ENCODE measurements at places on chromosomes 3 and 15. TPM values are rescaled to one million over a fixed set of nuclear protein-coding genes. Genes with fewer than 3 reads are reported as not detected.

DNA sequence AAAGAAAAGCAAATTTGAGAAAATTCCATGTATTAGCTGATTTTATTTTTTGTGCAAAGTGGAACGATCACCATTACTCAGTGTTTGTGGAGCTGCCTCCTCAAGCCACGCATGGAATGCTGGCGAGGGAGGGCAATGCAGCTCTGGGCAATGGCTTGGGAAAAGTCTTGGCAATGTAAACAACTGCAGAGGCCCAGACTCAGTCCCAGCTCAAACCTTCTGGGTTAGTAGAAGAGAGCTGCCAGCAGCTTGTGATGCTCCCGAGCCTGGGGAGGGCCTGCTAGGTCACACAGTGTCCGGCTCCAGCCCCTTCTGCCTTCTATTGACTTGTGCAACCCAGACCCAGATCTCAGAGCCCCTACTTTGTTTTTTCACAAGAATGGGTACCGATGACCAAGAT, 4.3 kb downstream of the EPHB1 start:
- H3K36me3 ChIP-seq = no peaks in the 10 kb centered on the region
- H3K4me1 ChIP-seq = peaks cover 17% of the 10 kb centered on the region
- no peaks in the 10 kb centered on the region for H3K27me3 ChIP-seq
- no peak overlapping the region for H3K27ac ChIP-seq
- no peak overlapping the region for H3K4me3 ChIP-seq
- DNase-seq = no peak

Gene POPDC2
- 4.9 TPM for total RNA-seq

Gene CACNA2D2
- not detected for total RNA-seq

- H3K27ac ChIP-seq = no peak overlapping the region
- no peak overlapping the region for H3K4me3 ChIP-seq
- no peak for DNase-seq
- H3K27me3 ChIP-seq = no peaks in the 10 kb centered on the region
- H3K4me1 ChIP-seq = no peaks in the 10 kb centered on the region
- no peaks in the 10 kb centered on the region for H3K36me3 ChIP-seq
Observed at GRCh38 chr3:178712247-178712646, 176.0 kb downstream of the KCNMB2 start.

Gene SLC51A
- total RNA-seq = not detected

Gene PCSK6
- 10.3 TPM for total RNA-seq

Gene CMTM8
- 1.7 TPM for total RNA-seq

Gene P2RY1
- 30.7 TPM for total RNA-seq

Gene RCN2
- total RNA-seq = 108 TPM

- no peaks in the 10 kb centered on the region for H3K36me3 ChIP-seq
- no peak overlapping the region for H3K4me3 ChIP-seq
- no peak for DNase-seq
- H3K27ac ChIP-seq = no peak overlapping the region
- H3K27me3 ChIP-seq = no peaks in the 10 kb centered on the region
- no peaks in the 10 kb centered on the region for H3K4me1 ChIP-seq
Observed at GRCh38 chr3:111159391-111159790, 87.8 kb downstream of the NECTIN3 start.

Gene MCTP2
- total RNA-seq = 17.5 TPM

- no peaks in the 10 kb centered on the region for H3K27me3 ChIP-seq
- no peak overlapping the region for H3K4me3 ChIP-seq
- H3K4me1 ChIP-seq = no peaks in the 10 kb centered on the region
- DNase-seq = no peak
- no peak overlapping the region for H3K27ac ChIP-seq
- no peaks in the 10 kb centered on the region for H3K36me3 ChIP-seq
Observed at GRCh38 chr3:105322570-105323273, 44.0 kb upstream of the ALCAM start.

Gene ADIPOQ
- not detected for total RNA-seq

Gene FSIP1
- total RNA-seq = 2.1 TPM

Gene CPA3
- 7.3 TPM for total RNA-seq

Gene ABTB1
- 42.8 TPM for total RNA-seq

Gene LTF
- 3.5 TPM for total RNA-seq

Gene SNURF
- 23.2 TPM for total RNA-seq

Gene CHRD
- 15.9 TPM for total RNA-seq

- DNase-seq = peak; percentile 83
- no peak overlapping the region for H3K4me3 ChIP-seq
- H3K27ac ChIP-seq = peak overlapping the region; percentile 29
Observed at GRCh38 chr3:57100046-57100695, 39.7 kb downstream of the SPATA12 start.

DNA sequence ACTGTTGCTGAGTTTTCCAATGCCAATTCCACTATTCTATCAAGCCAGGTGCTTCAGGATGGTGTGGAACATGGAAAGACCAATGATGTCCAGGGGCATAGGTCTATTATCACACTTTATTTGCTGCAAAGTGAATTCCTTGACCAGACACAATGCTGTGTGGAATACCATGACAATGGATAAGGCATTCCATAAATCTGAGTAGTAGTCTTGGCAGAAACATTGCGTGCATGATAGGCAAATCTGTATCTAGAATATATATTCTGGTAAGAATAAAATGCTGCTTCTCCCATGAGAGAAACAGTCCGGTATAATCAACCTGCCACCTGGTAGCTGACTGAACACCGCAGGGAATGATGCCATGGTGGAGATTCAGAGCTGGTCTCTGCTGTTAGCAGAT, 70.0 kb upstream of the ALDH1A3 start:
- H3K4me3 ChIP-seq = no peak overlapping the region
- no peaks in the 10 kb centered on the region for H3K4me1 ChIP-seq
- no peaks in the 10 kb centered on the region for H3K36me3 ChIP-seq

DNA sequence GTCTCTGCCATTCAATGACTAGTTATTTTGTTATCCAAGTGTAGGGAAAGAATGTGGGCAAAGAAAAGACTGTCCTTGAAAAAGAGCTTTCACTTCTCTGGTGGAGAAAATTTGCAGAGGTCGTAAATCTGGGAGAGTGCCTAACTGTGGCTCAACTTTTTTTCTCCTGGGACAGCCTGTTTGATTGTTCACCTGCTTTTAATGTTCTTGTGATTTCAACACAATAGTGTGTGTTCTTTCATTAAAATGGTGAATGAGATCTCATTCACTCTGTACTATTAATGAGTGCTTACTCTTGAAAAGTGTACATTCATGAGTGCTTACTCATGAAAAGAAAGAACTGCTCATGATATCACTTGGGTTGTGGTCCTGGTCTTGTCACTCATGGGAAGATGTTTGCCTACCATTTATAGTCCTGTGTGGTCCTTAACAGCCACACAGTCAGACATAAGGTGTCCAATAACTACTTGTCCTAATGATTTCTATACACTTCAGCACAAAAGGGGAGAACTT, 567.3 kb downstream of the GRM7 start:
- H3K4me1 ChIP-seq = no peaks in the 10 kb centered on the region
- DNase-seq = no peak
- H3K36me3 ChIP-seq = no peaks in the 10 kb centered on the region
- H3K27me3 ChIP-seq = no peaks in the 10 kb centered on the region
- H3K4me3 ChIP-seq = no peak overlapping the region

DNA sequence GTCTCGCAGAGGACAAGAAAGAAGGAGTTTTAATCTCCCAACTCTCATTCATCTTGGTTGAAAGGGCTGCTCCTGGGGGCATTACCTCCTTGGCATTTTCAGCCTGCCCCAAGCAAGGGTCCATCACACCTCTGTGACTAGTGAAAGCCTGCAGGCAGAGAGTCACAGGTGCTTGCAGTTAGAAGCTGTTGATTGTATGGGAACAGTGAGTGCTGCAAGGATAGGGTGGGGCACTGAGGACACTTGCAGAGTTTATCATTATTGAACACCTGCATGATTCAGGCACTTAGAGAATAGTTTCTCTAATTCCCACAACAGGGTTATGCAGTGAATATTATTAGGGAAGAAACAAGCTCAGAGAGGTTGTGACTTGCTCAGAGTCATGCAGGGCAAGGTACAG, 41.7 kb upstream of the IGF2BP2 start:
- H3K4me3 ChIP-seq = no peak overlapping the region
- no peaks in the 10 kb centered on the region for H3K27me3 ChIP-seq
- no peak overlapping the region for H3K27ac ChIP-seq

GRCh38 chr3:166191411-166191810, 354.2 kb upstream of the BCHE start:
- H3K4me1 ChIP-seq = no peaks in the 10 kb centered on the region
- no peaks in the 10 kb centered on the region for H3K27me3 ChIP-seq
- H3K4me3 ChIP-seq = no peak overlapping the region
- H3K27ac ChIP-seq = no peak overlapping the region
- no peaks in the 10 kb centered on the region for H3K36me3 ChIP-seq
- DNase-seq = no peak

- no peaks in the 10 kb centered on the region for H3K36me3 ChIP-seq
- no peak overlapping the region for H3K27ac ChIP-seq
- H3K4me3 ChIP-seq = no peak overlapping the region
- H3K27me3 ChIP-seq = no peaks in the 10 kb centered on the region
- DNase-seq = no peak
- no peaks in the 10 kb centered on the region for H3K4me1 ChIP-seq
Observed at GRCh38 chr3:13483988-13484695, 4.0 kb downstream of the HDAC11 start.

DNA sequence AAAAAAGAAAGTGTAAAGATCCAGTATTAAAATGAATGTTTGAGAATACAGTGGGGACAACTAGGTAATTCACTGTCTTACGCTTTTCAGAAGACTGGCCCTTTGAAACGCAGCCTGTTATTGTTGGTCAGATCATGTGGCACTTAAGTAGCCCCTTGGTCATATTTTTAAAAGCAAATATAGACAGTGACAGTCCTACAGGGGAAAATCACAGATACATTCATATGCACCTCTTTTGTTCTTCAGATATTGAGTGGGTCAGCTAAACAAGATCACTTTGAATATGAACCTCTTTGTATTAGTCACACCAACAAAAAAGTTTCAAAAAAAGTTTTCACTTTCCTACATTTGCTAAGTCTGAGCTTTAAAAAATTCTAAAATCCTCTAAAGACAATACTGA, 36.0 kb downstream of the TIGIT start:
- DNase-seq = no peak
- H3K27ac ChIP-seq = no peak overlapping the region
- H3K27me3 ChIP-seq = no peaks in the 10 kb centered on the region
- no peak overlapping the region for H3K4me3 ChIP-seq

DNA sequence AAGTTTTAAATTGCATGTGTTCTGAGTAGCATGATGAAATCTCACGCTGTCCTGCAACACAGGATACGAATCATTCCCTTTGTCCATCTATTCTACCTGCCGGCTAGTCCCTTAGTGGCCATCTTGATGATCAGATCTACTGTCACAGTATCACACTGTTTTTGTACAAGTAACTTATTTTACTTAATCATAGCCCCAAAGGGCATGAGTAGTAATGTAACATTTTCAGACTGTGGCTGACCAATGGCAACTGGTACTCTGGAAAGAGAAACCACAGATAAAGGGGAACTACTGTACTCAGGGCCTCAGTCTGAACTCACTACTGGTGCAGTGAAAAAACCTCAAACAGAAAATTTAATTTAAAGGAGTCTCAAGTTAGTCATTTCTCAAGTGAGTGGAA, 127.3 kb upstream of the MRPL3 start:
- DNase-seq = no peak
- H3K27me3 ChIP-seq = no peaks in the 10 kb centered on the region
- H3K4me1 ChIP-seq = no peaks in the 10 kb centered on the region
- no peaks in the 10 kb centered on the region for H3K36me3 ChIP-seq

Gene SENP5
- total RNA-seq = 130 TPM

Gene IQCH
- total RNA-seq = 3.0 TPM

- H3K4me1 ChIP-seq = peaks cover 8% of the 10 kb centered on the region
- DNase-seq = no peak
- H3K27me3 ChIP-seq = no peaks in the 10 kb centered on the region
- peak overlapping the region; percentile 76 for H3K4me3 ChIP-seq
- H3K27ac ChIP-seq = peak overlapping the region; percentile 94
- H3K36me3 ChIP-seq = no peaks in the 10 kb centered on the region
Observed at GRCh38 chr3:112561484-112561733, 353 bp downstream of the ATG3 start.

- no peak overlapping the region for H3K4me3 ChIP-seq
- H3K4me1 ChIP-seq = no peaks in the 10 kb centered on the region
- H3K27ac ChIP-seq = no peak overlapping the region
- no peaks in the 10 kb centered on the region for H3K36me3 ChIP-seq
Observed at GRCh38 chr15:85890620-85890980, 95.9 kb upstream of the KLHL25 start.

All from uterus (tissue), 4 donors.